ACHN (cell line): ENCODE measurements at places on chromosomes 11 and 22.

GRCh38 chr11:114160894-114161293 is 101.4 kb downstream of the ZBTB16 start:
- no peak for DNase-seq

DNA sequence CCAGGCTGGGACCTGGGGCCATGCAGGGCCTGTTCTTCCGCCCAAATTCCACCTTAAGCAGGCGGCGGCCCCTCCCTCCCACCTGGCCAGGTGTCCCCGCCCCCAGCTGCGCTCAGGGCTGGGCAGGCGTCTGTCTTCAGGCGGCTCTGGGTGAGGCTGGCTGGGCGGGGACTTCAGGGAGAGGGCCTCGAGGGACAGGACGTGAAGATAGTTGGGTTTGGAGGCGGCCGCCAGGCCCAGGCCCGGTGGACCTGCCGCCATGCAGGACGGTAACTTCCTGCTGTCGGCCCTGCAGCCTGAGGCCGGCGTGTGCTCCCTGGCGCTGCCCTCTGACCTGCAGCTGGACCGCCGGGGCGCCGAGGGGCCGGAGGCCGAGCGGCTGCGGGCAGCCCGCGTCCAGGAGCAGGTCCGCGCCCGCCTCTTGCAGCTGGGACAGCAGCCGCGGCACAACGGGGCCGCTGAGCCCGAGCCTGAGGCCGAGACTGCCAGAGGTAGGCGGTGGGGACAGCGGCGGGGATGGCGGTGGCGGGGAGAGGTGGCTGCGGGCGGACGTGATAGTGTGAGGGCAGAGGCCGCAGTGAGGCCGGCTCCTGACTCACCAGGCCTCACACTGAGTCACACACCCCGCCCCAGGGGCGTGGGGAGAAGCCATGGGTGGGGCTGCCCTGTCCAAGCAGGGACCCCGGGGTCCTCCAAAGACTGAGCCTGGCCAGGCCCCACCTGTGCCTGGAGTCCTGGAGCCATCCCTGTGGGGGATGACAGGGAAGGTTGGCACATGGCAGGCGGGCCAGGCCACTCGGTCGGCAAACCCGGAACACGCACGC is at the start of gene PKP3:
Gene PKP3 (plus strand): TSS at position 176 of the 824 bp plus-strand sequence. CDS start 84 bp downstream, at position 260.
- DNase-seq = peak; percentile 76

- no peak for DNase-seq
Measured at GRCh38 chr22:27915986-27916385, 3.1 kb downstream of the PITPNB start.

GRCh38 chr22:20013382-20013871 is 3.2 kb downstream of the ARVCF start:
- peak; percentile 17 for DNase-seq

- DNase-seq = no peak
Measured at GRCh38 chr11:116731097-116731761, 41.6 kb downstream of the BUD13 start.

DNA sequence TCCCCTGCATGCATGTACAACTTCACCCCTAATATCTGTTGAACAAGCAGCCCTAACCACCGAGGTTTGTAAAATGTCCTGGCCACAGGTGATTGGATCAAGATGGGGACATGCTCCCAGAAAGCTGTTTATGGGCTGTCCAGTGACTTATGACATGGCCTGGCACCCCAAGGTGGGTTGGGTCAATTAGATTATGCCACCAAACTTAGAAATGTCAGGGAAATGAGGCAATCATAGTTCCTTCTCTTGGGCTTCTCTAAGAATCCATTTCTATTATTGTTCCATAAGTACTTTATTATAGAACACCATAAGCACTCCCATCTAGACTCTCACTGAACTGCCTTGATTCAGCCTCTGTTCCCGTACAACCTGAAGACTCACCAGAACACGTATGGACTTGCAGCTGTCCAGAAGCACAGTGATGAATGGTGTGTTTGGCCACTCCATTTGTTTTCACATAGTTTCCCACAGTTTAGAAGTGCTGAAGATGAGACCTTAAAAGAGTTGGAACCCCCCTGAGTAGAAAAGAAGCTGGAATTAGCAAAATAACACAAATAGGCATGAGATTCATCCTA is 45.5 kb upstream of the OLFML1 start:
- DNase-seq = no peak

DNA sequence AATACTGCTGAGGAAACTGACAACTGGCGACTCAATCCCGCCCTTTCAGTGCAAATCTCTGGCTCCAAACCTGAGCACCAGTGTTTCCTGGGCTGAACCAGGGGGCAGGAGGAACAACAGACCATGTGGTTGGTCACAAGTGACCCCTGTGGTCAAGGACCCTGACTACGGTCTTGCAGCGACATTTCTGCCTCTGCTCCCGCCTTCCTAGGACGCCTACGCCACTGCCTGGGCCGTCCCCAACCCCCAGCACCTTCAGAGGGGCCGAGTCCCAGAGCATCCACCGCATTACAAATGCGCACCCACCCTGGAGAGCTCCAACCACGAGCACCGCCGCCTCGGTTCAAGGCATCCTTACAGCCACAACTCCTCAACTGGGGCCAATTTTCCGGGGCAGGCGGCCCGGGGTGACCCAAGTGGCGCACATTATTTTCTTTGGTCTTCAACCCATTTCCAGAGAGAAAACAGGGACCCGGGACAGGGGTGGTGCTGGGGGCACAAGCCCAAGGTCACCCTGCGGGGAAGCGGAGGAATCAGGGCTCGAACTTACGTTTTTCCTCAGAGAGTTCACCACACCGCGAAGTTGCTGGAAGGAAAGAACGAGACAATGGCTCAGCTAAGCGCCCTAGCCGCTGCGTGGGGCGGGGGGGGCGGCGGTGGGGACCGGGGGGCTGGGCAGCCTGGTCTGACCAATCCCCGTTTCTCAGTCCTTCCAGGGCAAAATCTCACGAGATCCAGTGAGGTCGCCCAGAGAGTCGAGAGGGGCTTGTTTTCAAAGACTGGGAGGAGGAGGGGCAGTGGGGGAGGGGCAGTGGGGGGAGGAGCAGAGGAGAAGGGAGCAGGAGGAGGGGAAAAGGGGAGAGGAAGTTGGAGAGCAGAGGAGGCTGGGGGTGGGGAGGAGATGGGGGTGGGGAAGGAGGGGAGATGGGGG is 1.8 kb downstream of the PRAME start:
- no peak for DNase-seq

DNA sequence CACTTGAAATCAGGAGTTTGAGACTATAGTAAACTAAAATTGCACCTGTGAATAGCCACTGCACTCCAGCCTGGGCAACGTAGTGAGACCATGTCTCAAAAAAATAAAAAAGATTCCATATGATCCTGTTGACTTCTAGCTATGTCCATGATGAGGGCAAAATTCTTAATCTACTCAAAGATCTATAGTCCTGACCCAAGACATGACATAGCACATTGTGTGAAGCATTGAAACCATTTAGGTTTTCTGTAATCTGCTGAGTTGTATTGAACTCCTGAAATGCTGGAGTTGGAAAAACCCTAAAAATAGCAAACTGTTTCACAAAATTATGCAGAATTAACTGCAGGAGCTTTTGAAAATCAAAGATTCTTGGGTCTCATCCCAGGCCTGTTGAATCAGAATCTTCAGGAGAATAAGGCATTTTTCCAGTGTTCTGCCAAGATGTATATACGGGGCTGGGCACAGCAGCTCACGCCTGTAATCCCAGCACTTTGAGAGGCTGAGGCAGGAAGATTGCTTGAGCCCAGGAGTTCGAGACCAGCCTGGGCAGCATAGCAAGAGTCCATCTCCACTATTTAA is 29.8 kb upstream of the LDHA start:
- no peak for DNase-seq

DNA sequence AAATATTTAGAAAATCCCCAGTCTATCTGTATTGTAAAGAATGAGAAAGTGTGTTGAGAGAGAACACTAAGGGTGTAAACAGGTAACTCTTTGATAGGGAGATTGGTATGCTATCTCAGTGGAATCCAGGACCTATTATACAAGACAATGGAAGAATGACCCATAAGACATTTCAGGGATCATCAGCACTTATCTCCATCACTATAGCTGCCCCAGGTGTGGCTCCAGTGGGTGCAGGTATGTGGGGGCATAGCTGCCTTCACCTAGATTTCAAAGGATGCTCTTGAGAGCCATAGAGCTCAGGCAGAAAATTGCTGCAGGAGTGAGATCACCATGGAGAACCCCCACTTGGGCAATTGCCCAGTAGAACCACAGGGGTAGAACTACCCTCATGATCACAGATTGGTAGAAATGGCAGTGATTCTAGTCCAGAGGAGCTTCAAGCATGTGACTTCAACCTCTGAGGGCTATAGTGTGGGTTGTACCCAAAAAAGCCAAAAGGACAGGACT is 252.3 kb upstream of the TBCEL start:
- DNase-seq = no peak

- DNase-seq = no peak
Measured at GRCh38 chr11:119709638-119710346, 19.2 kb downstream of the NECTIN1 start.

- peak; percentile 77 for DNase-seq
Measured at GRCh38 chr11:86145439-86146156, 76.7 kb upstream of the PICALM start.

- DNase-seq = no peak
Measured at GRCh38 chr22:44074337-44074984, 50.4 kb downstream of the PARVB start.

DNA sequence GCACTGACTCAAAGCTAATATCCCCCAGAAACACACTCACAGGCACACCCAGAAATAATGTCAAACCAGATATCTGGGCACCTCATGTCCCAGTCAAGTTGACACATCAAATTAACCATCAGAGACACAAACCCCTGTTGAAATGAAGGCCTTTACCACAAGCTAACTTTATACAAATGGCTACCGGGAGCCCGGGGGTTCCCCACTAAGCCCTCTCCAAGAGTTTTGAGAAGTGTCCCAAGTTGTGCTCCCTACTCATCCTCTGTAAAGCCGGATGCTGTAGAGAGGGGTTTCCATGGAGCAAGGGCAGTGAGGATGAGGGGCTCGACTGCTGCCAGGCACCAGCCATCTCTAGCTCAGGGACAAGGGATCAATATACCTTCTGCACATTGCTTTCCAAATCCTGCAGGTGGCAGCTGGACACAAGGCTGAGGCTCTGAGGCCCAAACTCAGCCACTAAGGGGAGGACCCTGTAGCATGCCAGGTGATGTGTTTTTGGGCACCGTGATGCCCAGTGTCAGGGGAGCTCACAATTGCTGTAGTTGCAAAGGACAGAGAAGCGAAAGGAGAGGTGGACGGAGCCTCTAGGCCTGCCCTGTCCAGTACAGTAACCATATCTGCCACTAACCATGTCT is 145.7 kb downstream of the TTC17 start:
- peak; percentile 19 for DNase-seq

DNA sequence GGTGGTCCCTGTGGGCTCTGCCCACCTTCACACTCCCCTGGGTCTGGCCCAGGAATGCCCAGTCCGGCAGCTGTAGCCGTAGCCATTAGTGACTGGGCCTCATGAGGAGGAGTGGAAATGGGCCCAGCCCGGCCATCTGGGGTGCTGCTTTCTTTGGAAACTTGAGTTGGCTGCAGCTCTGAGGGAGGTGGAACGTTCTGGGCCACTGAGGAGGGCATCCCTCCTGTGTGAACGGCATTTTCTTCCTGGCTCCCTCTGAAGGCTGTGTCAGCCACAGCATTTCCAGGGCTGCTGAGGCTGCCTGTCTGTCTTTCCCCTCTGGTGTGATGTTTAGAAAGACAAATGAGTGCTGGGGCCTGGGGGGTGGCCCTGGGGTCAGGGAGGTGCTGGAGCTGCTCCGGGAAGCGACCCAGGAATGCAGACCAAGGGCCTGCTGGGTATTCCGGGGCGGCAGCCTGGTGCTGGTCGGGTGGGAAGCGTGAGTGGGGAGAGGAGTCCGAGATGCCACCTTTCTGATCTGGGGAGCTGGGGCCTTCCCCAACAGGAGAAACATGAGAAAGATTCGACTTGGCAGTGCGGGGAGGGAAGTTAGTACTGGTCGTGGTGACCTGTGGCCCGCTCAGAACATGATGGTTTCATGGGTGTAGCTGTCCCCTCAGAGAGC is 27.1 kb downstream of the PTDSS2 start:
- DNase-seq = no peak

GRCh38 chr11:134592391-134592990 is 180.4 kb upstream of the B3GAT1 start:
- peak; percentile 37 for DNase-seq

DNA sequence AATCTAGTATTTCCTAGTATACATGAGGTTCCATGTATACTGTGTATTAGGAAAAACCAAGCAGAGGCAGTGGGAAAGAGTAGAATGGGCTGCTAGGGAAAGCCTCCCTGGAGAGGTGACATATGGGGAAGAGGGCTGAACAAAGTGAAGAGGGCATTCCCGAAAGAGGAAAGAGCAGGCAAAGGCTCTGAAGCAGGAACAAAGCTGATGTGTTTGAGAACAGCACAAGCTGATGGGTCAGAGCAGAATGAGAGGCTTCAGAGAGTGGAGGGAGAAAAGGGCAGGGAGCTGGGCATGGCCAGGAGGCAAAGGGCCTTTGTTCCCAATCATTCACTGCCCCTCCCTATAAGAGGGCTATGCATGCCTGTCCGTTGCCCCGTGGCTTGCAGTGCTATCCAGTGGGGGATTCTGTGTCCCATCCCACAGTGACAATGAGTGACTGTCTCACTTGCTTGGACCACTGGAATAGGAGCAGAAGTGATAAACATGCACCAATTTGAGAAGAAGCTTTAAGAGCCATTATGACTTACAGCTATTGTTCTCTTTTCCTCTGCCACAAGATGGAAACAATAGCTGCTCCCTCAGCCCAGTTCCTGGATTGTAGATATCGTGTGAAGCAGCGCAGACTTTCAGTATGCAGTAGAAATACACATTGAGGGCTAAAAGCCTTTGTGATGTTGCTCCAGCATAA is 39.6 kb downstream of the GALNT18 start:
- DNase-seq = no peak

DNA sequence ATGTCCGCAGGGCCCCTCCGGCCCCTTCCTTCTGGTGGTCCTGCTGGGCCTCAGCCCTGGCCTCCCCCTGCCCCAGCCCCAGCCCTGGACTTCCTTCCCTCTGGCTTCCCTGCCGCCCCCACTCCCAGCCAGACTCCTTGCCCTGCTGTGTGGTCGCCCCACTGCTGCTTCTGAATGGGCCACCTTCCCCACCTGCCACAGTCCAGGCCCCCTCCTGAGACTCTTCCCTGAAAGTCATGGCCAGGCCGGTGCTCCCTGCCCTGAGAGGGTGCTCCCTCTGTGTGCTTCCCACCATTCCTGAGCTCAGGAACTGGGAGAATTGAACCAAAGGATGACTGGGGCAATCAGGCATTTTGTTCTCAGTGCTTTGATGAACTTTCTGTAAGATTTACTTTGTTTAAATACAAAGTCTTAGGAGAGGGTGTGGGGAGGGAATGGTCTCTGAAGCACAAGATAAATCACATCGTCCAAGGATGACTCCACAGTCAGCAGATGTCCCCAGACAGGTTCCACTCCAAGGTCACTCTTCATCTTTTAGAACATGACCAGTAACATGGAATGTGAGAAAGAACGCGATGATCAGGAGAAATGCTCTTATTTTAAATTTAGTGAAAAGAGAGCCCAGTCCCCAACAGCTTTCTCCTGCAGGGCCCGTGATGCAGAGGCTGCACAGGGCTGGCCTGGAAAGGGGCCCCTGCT is 774 bp downstream of the APOBEC3D start:
- DNase-seq = no peak

DNA sequence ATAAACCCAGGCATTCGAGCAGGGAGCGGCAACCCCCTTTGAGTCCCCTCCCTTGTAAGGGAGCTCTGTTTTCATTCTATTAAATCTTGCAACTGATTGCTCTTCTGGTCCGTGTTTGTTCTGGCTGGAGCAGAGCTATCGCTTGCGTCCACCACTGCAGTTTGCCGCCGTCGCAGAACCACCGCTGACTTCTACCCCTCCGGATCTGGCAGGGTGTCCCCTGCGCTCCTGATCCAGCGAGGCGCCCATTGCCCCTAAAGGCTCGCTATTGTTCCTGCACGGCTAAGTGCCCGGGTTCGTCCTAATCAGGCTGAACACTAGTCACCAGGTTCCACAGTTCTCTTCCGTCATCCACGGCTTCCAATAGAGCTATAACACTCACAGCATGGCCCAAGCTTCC is 10.4 kb upstream of the MS4A7 start:
- no peak for DNase-seq
